ENCODE measurements at places on chromosomes 7 and 10. TPM values are rescaled to one million over a fixed set of nuclear protein-coding genes. Genes with fewer than 3 reads are reported as not detected.

DNA sequence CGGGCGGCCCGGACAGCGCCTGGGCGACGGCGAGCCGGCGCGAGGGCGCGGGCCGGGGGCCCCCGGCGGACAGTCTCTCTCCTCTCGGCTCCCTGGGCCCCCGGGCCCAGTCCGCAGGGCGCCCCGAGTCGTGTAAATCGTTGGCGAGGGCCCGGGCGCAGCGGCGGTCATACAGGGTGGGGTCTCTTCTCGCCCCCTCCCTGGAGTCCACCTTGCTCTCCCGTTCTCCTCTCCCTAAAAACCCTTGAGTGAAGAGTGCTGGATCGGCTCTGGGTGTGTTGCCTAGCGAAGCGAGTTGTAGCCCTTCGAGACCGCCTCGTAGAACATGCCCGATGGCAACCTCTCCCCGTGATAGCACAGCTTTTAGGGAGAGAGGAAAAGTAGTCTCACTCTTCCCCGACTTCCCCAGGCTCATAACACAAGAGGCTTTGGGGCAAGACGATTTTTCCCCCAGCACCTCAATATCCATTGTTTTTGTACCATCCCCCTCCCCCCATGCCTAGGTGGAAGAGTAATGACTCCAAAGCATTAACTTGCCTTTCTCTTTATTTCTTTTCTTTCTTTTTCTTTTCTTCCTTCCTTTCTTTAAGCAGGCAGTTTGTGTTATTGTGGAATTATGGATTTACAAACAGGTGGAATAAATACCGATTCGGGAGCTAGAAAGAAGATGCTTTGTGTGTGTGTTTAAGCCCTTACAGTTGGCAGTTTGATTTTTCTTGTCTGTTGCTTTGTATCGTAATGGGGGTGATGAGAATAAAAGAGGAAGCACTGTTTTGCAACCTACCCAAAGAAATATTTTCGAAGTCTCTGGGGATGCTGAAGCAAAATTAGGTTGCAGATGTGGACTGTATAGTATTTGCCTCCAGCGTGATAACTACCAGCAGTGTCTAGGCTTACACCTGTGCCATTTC is 822 bp downstream of the SHOC2 start:
- H3K4me1 ChIP-seq: peaks cover 2% of the 10 kb centered on the region
- H3K27ac ChIP-seq: peak overlapping the region; percentile 71
- H3K4me3 ChIP-seq: peak overlapping the region; percentile 76
- peak; percentile 17 for DNase-seq

GRCh38 chr10:100293066-100293465 is 6.6 kb upstream of the BLOC1S2 start:
- H3K27ac ChIP-seq: no peak overlapping the region
- H3K36me3 ChIP-seq: no peaks in the 10 kb centered on the region
- H3K4me1 ChIP-seq: no peaks in the 10 kb centered on the region
- H3K4me3 ChIP-seq: no peak overlapping the region

DNA sequence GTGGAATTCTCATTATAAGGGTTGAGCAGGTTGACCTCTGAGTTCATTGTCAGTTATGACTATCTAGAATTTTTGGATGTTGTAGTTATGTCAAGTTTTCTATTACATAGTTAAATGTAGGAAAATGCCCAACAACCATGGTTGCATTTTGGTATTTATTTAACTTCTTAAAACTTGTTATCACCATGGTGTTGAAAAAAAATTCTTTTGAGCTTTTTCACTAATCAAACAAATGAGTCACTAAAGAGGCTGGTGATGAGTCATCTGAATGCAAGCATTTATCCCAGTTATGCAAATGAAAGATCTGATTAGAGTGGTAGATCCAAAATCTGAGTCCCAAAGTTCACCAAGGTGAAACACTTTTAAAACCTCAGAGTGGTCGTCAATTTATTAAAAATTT is 624.7 kb upstream of the IGFBP3 start:
- no peaks in the 10 kb centered on the region for H3K27me3 ChIP-seq
- DNase-seq: peak; percentile 83
- H3K4me1 ChIP-seq: peaks cover 4% of the 10 kb centered on the region

MBLAC1 gene
- polyA plus RNA-seq: 1.6 TPM

DNA sequence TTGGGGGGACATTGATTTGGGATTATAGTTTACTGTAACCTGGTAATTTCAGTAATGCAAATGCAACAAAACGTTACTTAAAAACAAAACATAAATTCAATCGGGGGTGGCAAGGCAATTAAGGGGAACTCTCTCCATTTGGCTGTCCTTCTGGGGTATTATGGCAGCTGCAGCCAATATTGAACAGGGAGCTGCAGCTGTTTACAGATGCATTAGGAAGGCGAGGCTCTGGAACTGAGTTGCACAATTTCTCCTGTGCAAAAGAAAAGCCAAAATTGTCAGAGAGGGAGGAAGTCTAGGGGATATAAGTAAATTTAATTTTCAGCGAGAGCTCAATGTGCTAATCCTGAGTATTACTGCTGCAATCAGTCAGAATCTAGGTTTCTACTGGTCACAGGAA is 36.1 kb downstream of the NEUROD6 start:
- H3K27me3 ChIP-seq: no peaks in the 10 kb centered on the region
- no peak overlapping the region for H3K4me3 ChIP-seq
- no peaks in the 10 kb centered on the region for H3K4me1 ChIP-seq
- no peak overlapping the region for H3K27ac ChIP-seq
- no peak for DNase-seq

- H3K4me1 ChIP-seq: no peaks in the 10 kb centered on the region
- DNase-seq: no peak
- H3K36me3 ChIP-seq: no peaks in the 10 kb centered on the region
These were observed 202.9 kb upstream of the MTPN start for GRCh38 chr7:136179851-136180721.

DNA sequence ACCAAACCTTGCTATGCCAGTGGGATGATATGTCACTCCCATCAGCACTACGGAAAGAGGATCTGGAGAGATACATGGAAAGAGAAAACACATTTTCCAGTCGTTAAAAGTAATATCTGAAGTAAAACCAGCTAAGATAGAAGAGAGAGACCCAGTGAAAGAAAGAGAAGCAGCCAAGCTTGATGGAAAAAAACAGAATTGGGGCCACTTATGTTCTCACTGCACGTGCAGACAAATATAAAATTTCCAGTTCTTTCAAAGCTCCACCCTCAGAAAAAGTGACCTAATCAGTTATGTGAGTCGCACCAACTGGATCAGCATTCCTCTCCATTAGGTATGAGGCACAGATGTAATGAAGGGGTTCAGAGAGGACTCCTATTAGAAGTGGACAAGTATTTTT is 266.1 kb downstream of the MTERF1 start:
- H3K27ac ChIP-seq: no peak overlapping the region
- no peak for DNase-seq
- no peaks in the 10 kb centered on the region for H3K27me3 ChIP-seq
- no peaks in the 10 kb centered on the region for H3K4me1 ChIP-seq

DEPP1 gene
- 30.0 TPM for polyA plus RNA-seq

DNA sequence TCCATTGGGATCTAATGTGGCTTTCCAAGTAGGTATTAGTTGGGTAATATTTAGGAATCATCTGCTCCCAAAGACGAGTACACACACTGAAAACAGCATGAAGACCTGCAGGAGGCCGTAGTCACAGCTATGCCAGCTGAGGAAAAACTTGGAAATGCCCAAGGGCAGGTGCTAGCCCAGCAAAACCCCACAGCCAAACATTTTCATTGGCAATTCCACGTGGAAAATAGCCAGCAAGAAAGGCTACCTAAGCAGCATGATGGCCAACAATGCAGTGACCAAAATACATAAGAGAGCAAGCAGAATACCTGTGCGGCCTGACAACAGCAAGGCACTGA is 32.7 kb downstream of the DOCK4 start:
- no peak overlapping the region for H3K27ac ChIP-seq
- no peak for DNase-seq
- H3K4me3 ChIP-seq: no peak overlapping the region
- no peaks in the 10 kb centered on the region for H3K27me3 ChIP-seq

NPC1L1 gene
- polyA plus RNA-seq: 0.03 TPM

DNA sequence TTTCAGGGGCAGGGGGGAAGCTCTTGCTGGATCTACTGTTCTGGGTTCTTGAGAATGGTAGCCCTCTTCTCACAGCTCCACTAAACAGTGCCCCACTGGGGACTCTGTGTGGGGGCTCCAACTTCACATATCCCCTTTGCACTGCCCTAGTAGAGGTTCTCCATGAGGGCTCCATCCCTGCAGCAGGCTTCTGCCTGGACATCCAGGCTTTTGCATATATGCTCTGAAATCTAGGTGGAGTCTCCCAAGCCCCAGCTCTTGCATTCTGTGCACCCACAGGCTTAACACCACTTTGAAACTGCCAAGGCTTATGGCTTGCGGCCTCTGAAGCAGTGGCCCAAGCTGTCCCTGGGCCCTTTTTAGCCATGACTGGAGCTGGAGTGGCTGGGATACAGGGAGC is 150.7 kb downstream of the LRMDA start:
- DNase-seq: no peak
- H3K4me3 ChIP-seq: no peak overlapping the region
- H3K36me3 ChIP-seq: no peaks in the 10 kb centered on the region
- no peaks in the 10 kb centered on the region for H3K27me3 ChIP-seq
- no peak overlapping the region for H3K27ac ChIP-seq

NUTM2B gene
- 0.22 TPM for polyA plus RNA-seq

- no peaks in the 10 kb centered on the region for H3K4me1 ChIP-seq
- no peak overlapping the region for H3K27ac ChIP-seq
- no peaks in the 10 kb centered on the region for H3K36me3 ChIP-seq
- H3K4me3 ChIP-seq: no peak overlapping the region
- DNase-seq: no peak
These were observed 88.9 kb downstream of the GPR26 start for GRCh38 chr10:123755061-123755460.

TMEM236 gene
- polyA plus RNA-seq: not detected

GRCh38 chr7:45147858-45148652 is 9.5 kb upstream of the RAMP3 start:
- no peak for DNase-seq
- H3K4me1 ChIP-seq: no peaks in the 10 kb centered on the region
- no peak overlapping the region for H3K4me3 ChIP-seq
- peaks cover 65% of the 10 kb centered on the region for H3K27me3 ChIP-seq
- H3K27ac ChIP-seq: no peak overlapping the region

- no peak overlapping the region for H3K27ac ChIP-seq
- DNase-seq: no peak
- H3K4me3 ChIP-seq: no peak overlapping the region
- H3K4me1 ChIP-seq: no peaks in the 10 kb centered on the region
These were observed 607.6 kb upstream of the DPP6 start for GRCh38 chr7:153444641-153445040.

GRCh38 chr10:119042169-119042568 is 12.7 kb downstream of the NANOS1 start:
- peaks cover 74% of the 10 kb centered on the region for H3K36me3 ChIP-seq
- no peak overlapping the region for H3K4me3 ChIP-seq

GRCh38 chr10:50260791-50261281 is 9.5 kb upstream of the ASAH2 start:
- DNase-seq: peak; percentile 11
- peaks cover 13% of the 10 kb centered on the region for H3K27me3 ChIP-seq
- no peaks in the 10 kb centered on the region for H3K36me3 ChIP-seq
- H3K27ac ChIP-seq: no peak overlapping the region
- no peak overlapping the region for H3K4me3 ChIP-seq

DNA sequence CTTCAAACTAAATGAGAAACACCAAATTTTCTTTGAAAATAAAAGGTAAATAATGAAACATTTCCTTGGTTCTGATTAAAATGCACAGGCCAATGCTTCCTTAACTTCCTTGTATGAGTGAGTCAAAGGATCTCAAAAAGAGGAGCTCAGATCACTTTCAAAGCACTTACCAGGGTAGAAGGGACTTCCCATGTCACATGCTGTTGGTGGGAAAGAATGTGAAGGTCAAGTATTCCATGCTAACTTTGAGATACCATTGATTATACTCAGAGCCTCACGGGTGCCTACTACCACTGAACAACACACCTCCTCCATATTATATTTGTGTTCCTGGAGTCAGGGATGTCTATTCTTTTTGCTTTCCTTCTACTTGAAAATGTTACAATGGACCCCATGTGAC is 233.5 kb upstream of the KIAA1217 start:
- H3K36me3 ChIP-seq: no peaks in the 10 kb centered on the region
- H3K4me3 ChIP-seq: no peak overlapping the region
- no peaks in the 10 kb centered on the region for H3K27me3 ChIP-seq
- no peaks in the 10 kb centered on the region for H3K4me1 ChIP-seq
- no peak overlapping the region for H3K27ac ChIP-seq

DNA sequence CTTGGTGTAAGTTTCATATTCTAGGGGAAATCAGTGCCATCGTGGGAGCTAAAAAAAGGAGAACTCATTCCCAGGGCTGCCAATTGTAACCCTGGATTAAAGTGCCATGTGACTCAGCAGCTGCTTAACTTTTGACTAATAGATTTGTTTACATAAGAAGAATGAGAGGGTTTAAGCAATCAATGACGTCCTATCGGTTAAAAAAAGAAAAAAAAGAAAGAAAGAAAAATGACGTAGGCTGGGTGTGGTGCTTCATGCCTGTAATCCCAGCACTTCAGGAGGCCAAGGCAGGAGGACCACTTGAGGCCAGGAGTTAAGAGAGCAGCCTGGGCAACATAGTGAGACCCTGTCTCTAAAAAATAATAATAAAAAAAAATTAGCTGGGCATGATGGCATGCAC is 116.2 kb upstream of the AFAP1L2 start:
- H3K27me3 ChIP-seq: peaks cover 18% of the 10 kb centered on the region
- no peak overlapping the region for H3K4me3 ChIP-seq
- no peaks in the 10 kb centered on the region for H3K36me3 ChIP-seq
- no peak overlapping the region for H3K27ac ChIP-seq
- peaks cover 9% of the 10 kb centered on the region for H3K4me1 ChIP-seq
- DNase-seq: peak; percentile 92

DOCK4 gene
- polyA plus RNA-seq: 4.4 TPM

A1CF gene
- polyA plus RNA-seq: not detected

GRCh38 chr10:60246382-60246781 is 143.3 kb downstream of the ANK3 start:
- no peaks in the 10 kb centered on the region for H3K4me1 ChIP-seq
- H3K27me3 ChIP-seq: peaks cover 2% of the 10 kb centered on the region
- H3K4me3 ChIP-seq: no peak overlapping the region
- H3K36me3 ChIP-seq: no peaks in the 10 kb centered on the region
- H3K27ac ChIP-seq: no peak overlapping the region
- no peak for DNase-seq

- H3K4me1 ChIP-seq: no peaks in the 10 kb centered on the region
- DNase-seq: no peak
These were observed 66.3 kb downstream of the C10orf143 start for GRCh38 chr10:130044067-130045061.

EVX1 gene
- not detected for polyA plus RNA-seq

- H3K4me3 ChIP-seq: no peak overlapping the region
- DNase-seq: peak; percentile 81
- no peaks in the 10 kb centered on the region for H3K27me3 ChIP-seq
- peaks cover 23% of the 10 kb centered on the region for H3K4me1 ChIP-seq
- H3K36me3 ChIP-seq: no peaks in the 10 kb centered on the region
- H3K27ac ChIP-seq: no peak overlapping the region
These were observed 25.8 kb upstream of the PCGF5 start for GRCh38 chr10:91194497-91195179.

All from IMR-90 (cell line).